ENCODE measurements at places on chromosomes 7 and 10. TPM values are rescaled to one million over a fixed set of nuclear protein-coding genes. Genes with fewer than 3 reads are reported as not detected.

Gene HTR5A
- total RNA-seq: not detected

Gene SLC25A40
- 28.3 TPM for total RNA-seq

Gene ZMIZ2
- total RNA-seq: 98.2 TPM

Gene ANKMY2
- total RNA-seq: 34.8 TPM

Gene DENND11
- total RNA-seq: 25.7 TPM
